ENCODE measurements at places on chromosomes 6 and 20. TPM values are rescaled to one million over a fixed set of nuclear protein-coding genes. Genes with fewer than 3 reads are reported as not detected.

- no peak for DNase-seq
These were observed 121.1 kb downstream of the FOXA2 start for GRCh38 chr20:22462975-22463914.

NDUFAF5 gene
- 31.8 TPM for total RNA-seq

TAF11 gene
- total RNA-seq, result 24.6 TPM

GRCh38 chr6:82555801-82556200 is 192.2 kb downstream of the TPBG start:
- DNase-seq, result no peak

GRCh38 chr20:50191544-50192363 is 1.1 kb downstream of the CEBPB start:
- peak; percentile 51 for DNase-seq

DNA sequence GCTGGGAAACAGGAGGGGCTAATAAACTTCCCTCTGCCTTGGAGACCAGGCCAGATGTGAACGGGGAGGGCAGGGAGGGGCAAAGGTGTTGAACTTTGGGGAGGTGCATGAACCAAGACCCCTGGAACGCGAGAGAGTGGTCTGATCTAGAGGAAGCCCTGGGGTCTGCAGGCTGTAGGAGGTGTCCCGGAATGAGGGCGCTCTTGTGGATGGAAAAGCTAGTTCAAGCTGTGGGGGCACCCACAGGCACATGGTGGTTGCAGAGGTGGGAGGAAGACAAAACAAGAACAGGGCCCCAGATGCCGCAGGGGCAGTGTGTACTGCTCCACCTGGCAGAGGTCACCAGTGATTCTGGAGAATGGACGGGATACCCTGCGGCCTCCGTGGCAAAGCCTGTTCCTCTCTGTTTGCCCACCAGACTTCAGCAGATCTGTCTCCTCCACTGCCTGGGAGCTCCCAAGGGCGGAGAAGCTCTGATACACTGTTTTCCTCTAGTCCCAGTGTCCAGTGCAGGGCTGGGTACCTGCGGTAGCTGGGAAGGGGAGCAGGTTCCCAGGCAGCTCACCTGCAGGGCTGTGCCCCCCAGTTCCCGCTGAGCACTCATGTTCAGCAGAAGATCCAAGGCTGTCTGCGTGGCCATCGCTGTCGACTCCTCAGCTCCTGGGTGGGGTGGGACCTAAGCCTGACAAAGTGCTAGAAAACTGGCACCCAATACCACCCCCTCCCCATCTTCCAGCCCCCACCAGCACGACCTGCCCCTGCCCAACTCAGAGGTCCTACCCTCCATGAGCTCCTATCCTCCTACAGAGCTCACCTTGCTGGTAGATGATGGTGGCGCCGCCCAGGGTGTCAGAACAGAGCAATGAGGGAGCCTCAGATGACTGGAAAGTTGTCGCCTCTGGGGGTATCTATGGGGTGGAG is 14.7 kb downstream of the ZNF335 start:
- no peak for DNase-seq

- no peak for DNase-seq
These were observed 24.9 kb downstream of the RNF144B start for GRCh38 chr6:18412068-18412467.

DNA sequence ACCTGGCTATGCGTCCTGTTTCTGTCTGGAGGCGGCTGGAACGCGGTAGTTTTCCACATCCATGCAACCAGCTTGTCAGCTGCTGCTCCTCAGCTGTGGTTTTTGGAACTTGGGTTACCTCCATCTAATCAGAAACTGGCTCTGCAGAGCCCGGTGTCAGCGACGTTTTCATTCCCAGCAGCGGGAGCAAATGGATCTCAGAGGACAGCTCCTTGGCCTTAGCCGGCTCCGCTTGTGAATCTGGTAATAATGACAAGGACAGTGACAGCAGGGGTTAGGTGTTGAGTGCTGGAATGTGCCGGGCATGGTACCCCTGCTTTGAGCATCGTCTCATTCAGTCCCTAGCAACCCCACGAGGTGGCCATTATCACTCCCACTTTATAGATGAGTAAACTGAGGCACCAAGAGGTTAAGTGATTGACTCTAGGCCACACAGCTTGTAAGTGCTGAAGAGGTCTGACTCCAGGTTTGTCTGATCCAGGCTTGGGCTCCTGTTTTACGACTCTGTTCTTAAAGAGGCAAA is 1.3 kb downstream of the SLCO4A1 start:
- DNase-seq, result no peak

DNA sequence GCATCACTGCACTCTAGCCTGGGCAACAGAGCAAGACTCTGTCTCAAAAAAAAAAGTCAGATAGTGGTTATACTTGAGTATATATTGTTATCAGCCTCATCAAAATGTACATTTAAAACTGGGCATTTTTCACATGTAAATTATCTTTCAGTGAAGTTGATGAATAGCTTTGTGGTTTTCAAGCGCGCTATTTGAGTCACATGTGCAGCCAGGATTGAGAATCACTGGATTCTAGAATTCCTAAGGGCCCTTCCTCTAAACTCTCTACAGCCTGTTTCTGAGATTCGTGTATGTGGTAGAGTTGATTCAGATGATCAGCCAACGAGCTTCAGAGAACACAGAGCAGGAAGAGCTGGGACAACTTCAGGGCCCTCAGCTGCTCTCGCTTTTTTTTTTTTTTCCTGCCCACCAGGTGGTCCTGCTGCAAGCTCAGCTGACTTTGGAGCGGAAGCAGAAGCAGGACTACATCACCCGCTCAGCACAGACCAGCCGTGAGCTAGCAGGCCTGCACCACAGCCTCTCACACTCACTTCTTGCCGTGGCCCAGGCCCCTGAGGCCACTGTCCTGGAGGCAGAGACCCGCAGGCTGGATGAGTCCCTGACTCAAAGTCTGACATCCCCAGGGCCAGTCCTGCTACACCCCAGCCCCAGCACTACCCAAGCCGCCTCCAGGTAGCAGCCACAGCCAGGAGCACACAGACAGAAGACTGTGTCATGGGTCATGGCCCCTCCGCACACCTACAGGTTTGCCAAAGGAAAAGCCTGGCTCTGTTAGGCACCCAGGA is 18.3 kb downstream of the C20orf173 start:
- DNase-seq, result no peak

- DNase-seq, result no peak
These were observed 306.4 kb upstream of the CITED2 start for GRCh38 chr6:139680819-139681218.

SIRPB2 gene
- total RNA-seq, result 0.74 TPM

ULBP1 gene
- total RNA-seq, result not detected

DNA sequence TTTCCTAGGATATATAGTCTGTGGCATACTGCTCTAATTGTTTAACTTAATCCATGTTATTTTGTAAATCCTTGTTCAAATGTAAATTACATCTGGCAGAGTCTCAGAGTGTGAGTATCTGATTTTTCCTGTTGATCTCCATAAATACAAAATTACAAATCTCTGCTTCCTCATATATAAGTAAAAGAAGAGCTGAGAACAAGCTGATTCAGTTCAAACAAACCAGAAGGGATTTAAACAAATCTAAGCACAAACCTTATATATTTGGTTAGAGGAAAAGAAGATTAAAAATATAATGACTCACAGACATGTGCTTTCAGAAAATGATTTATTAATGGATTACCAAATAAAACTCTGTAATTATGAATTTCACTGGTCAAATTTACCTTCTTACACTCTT is 37.3 kb downstream of the KIF13A start:
- DNase-seq, result no peak

TRIM15 gene
- 47.3 TPM for total RNA-seq

RMND1 gene
- total RNA-seq, result 20.3 TPM

DNA sequence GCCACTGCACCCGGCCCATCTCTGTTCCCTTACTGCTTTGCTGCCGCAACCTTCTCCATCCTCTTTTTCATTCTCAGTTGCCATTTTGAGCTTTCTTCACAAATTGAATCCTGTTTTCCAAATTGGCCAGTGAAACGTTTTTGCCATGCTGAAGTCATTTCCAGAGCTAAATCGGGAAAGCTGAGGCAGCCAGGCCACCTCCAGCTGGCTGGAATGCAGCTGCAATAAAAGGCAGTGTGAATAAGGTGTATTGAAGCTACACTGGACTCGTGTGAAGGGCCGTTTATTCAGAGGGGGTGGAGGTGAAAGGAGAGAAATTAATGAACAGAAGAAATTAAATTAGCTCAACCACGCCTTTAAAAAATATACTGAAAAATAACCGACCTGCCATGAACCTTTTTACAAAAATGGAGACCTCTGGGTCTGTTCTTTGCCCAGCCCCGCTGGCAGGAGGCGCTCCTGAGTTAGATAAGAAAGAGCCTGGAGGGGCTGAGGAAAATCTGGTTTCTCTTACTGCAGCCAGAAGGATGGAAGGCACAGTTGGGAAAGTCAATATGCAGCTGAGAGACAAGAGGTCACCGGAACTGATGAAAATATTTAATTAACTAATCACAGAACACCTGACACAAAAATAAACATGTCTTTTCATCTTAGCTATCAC is 283.9 kb downstream of the FOXC1 start:
- no peak for DNase-seq

- DNase-seq, result no peak
These were observed 204.1 kb upstream of the THBS2 start for GRCh38 chr6:169457762-169458161.

- DNase-seq, result no peak
These were observed 598.0 kb upstream of the NOX3 start for GRCh38 chr6:156053626-156054025.

GRCh38 chr20:58694241-58695083 is 1.9 kb downstream of the NPEPL1 start:
- DNase-seq, result no peak

- peak; percentile 87 for DNase-seq
These were observed at the start of gene UTRN for GRCh38 chr6:144284783-144285547. UTRN (plus strand) TSS chr6:144285335; CDS start chr6:144291829, 6,494 bp downstream.

DNA sequence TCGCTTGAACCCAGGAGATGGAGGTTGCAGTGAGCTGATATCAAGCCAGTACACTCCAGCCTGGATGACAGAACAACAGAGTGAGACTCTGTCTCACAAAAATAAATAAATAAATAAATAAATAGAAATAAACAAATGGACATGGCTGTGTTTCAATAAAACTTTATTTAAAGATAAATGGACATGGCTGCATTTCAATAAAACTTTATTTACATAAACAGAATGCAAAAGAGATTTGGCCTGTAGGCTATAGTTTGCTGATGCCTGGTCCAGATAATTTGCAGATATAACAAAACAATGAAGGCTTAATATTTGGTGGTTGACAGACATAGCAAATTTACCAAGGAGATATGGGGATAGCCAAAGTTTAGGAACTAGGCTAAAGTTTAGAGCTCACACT is 66.8 kb downstream of the ZNF831 start:
- DNase-seq, result no peak

- DNase-seq, result no peak
These were observed 95.9 kb upstream of the PMEPA1 start for GRCh38 chr20:57805747-57806146.

HLA-DOA gene
- 4.3 TPM for total RNA-seq

DNA sequence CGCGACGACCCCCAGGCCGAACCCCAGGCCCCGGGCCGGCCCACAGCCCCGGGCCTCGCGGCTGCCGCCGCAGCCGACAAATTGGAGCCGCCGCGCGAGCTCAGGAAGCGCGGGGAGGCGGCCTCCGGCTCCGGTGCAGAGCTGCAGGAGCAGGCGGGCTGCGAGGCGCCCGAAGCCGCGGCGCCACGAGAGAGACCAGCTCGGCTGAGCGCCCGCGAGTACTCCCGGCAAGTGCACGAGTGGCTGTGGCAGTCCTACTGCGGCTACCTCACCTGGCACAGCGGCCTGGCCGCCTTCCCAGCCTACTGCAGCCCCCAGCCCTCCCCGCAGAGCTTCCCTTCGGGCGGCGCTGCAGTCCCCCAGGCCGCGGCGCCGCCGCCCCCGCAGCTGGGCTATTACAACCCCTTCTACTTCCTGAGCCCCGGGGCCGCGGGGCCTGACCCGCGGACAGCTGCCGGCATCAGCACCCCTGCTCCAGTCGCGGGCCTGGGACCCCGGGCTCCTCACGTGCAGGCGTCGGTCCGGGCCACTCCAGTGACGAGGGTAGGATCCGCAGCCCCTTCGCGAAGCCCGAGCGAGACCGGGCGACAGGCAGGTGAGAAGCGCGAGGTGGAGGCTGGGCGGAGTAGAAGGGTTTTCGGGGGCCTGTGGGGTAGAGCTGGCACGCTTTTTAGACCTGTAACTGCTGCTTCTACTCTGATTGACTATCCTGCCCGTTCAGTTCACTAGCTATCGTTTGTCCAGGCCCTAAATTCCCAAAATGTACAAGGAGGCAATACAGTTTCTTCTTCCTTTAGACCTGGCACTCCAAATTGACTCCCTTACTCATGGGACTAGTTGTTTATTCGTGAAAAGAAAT is 654 bp downstream of the FAM8A1 start:
- DNase-seq, result peak; percentile 54

SLPI gene
- 109 TPM for total RNA-seq

GRCh38 chr6:150204705-150205472 is 62.0 kb downstream of the PPP1R14C start:
- no peak for DNase-seq

DNA sequence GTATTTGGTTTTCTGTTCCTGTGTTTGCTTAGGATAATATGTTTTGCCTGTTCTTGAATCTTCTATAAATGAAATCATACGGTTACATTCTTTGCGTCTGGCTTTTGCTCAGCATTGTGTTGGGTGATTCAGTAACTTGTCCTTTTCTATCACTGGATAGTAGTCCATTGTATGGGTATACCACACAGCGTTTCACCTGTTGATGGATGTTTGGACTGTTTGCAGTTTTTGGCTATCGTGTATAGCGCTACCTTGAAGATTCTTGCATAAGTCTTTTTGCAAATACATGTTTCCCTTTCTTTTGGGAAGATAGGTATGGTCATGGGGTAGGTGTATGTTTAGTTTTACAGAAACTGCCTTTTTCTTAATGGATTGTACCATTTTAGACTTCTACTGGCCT is 9.5 kb downstream of the MYBL2 start:
- no peak for DNase-seq

GRCh38 chr6:32214126-32214525 is 9.7 kb downstream of the NOTCH4 start:
- DNase-seq, result no peak

DNA sequence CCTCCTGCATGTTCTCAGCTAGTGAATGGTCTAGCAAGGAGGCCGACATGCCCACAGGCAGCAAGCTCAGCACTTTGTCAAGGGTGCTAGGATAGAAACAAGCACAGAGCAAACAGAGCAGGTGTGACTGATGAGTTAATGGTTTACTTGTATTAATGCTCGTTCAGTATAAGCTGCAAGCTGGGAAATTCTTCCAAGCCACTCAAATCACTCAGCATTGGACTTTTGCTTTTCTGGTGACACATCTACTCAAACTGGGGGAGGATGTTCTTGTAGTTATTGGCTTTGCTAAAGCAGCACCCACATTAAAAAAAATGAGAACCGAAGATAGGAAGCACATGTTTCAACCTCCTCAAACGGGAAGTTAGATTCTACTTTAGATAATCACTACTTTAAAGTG is 43.1 kb upstream of the NEDD9 start:
- DNase-seq, result peak; percentile 68

- no peak for DNase-seq
These were observed 194.8 kb downstream of the COL9A1 start for GRCh38 chr6:70107852-70108629.

VSTM2L gene
- 1.5 TPM for total RNA-seq

BPIFB4 gene
- total RNA-seq, result not detected

WFDC13 gene
- total RNA-seq, result not detected

OR2J3 gene
- total RNA-seq, result not detected

All from colonic mucosa (tissue), 4 donors.